AG20443 (cell line): ENCODE measurements at places on chromosomes 5 and 9.

DNA sequence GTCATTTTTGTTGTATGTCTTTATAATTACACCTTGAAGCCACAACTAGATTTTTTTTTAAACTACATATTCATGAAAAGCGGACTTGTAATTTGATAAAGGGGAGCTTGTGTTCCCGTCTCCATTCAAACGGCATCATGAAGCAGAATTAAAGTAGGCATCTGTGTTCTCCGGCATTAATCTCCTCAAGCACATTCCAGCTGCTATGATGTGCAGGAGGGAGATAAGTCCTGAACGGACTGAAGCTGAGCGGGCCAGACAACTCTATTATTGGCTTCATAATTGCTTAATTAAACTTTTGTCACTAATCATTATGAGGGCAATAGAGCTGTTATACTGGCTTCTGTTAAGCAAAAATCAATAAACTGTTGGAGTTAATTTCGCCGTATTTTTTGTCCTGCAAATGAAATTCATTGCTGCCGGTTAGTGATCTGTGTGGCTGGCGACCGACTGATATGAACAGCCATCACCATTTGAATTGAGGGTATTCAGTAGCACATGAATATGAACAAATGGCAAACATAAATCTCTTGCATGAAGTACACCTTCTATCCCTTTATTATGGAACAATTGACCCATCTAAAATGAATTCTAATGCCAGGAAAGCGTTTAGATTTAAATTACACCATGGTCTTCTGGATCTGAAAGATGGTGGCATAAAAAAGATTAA, 408.8 kb upstream of the IRX1 start:
- no peak for DNase-seq

GRCh38 chr9:69502671-69503301, 169.4 kb downstream of the APBA1 start:
- peak; percentile 58 for DNase-seq

DNA sequence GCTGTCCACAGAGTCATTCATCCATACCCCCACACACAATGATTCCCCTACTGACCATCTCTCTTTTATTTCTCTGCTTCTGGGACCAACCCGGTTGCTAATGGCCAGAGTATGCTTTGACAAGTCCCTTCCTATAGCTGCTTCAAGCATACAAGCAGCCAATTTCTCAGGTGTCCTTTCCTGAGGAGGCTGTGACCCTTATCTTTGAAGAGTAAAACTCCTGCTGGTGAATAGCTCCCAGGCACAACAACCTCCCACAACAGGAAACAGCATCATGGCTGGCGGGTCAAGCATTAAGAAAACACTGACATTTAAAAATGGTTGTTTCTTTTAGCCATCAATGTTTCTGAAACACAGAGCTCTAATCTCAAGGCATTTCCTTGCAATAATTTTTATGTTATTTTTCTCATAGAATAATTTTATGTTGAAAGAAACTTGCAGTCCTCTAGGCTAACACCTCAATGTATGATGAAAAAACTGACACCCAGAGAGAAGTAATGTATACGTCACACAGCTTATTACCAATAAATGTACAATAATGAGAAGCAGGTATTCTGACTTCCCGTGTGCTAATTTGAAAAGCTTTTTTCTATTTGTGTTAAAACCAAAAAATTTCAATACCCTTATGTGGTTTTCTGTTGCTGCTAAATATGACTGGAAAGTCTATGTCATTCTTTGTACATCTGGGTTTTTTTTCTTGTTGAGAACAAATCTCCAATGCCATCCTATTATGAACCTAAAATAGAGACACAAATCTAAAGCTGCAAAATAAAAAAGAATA, 7.5 kb upstream of the PAM start:
- DNase-seq: no peak

- DNase-seq: peak; percentile 39
These were observed 11.7 kb upstream of the OR13D1 start for GRCh38 chr9:104682642-104683041.

- DNase-seq: no peak
These were observed 137.9 kb downstream of the SEC61B start for GRCh38 chr9:99360026-99360425.

DNA sequence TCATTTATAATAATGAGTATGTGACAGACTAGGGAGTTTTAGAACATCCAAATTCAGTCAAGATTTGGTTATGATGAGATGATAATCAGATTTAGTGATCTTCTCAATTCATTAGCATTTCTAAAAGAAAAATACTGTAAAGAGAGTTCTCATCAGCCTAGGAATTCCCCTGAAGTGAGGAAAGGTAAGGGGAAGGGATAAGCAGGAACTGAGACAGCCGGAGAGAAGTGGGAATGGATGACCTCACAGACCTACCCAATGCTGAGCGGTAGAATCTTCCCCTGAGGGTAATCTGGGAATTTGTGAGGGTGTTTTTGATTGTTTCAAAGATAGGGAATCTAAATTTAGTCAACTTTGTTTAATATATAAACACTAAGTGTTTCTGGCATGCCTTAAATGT, 16.7 kb upstream of the GPBP1 start:
- DNase-seq: no peak

DNA sequence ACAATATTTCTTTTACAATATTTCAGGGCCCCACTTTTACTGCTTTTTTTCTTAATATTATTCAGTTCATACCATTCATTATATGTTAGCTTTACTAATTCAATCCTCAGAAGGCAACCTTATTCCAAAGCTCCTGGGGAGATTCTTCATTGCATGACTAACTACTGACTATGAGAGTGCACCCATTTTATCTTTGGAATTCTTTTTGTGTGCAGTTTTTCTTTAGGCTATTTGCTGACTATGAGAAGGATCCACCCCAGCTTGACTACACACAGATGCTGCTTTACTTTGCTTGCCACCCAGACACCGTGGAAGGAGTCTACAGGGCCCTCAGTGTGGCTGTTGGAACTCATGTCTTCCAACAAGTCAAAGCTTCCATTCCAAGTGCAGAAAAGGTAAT, 56.9 kb upstream of the IL7R start:
- no peak for DNase-seq

DNA sequence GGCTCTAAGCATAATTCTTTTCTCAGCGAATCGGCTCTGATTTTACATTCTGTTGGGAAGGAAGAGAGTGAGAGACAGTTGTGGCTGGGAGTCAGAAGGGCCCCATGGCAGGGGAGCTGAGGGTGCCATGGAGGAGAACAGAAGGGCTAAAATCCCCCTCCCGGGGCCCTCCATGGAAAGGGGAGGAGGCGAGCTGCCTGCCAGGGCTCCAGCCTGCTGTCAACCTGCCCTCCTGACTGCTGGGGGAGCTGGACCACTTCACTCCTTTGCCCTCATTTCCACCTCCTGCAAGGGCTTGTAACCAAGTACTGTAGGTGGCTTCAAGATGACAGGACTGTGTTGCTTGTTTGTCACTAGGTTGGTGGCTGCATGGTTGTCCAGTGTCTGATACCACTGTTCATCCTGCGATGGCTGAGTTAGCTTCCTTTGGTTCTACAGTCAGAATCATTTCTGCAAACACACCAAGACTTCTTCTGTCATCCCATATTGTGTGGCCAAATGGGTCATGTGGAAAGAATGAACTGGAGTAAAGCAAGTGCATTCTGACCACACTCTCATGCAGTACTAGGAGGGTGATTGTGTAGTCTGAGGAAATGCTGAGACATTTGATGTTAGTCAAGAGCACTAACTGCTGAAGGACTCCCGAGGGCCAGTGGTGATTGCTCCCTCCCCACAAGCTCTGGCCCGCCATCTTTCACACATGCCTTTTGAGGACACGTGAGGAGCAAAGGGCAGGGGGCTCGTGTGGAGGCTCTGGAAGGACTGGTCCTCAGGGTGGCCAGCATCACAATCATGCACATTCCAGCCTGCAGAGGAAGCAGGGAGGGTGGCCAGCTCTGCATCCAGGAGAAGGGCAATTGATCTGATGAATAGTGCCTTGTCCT, 307.2 kb downstream of the GADD45G start:
- peak; percentile 47 for DNase-seq

DNA sequence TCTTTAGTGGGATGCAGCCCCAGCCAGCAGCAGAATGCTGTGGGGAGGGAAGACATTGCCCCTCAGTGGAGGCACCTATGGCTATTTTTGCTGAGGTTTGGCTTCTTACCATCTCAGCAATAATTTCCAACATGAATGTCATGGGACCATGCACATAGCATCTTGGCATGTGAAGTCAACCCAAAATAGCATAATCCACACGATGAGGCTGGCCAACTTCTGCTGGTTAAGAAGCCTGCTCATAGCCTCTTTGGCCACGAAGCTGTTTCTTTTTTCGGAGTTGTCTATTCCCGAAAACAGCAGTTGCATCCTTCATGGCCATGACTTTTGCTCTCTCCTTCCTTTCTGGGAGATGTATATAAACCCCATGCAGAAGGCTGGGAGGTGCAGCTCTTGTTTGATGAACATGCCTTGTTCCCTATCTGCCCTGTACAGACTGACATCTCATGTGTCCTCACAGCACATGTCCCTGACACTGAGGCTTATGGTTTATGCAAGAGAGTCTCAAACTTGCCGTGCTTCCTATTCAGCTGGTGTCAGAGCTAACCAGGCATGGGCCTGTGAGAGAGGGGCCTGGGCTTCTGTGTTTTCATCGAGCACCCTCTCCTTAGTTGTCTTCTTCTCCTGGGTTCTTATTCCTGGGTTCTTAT, 45.3 kb downstream of the SYK start:
- DNase-seq: no peak

DNA sequence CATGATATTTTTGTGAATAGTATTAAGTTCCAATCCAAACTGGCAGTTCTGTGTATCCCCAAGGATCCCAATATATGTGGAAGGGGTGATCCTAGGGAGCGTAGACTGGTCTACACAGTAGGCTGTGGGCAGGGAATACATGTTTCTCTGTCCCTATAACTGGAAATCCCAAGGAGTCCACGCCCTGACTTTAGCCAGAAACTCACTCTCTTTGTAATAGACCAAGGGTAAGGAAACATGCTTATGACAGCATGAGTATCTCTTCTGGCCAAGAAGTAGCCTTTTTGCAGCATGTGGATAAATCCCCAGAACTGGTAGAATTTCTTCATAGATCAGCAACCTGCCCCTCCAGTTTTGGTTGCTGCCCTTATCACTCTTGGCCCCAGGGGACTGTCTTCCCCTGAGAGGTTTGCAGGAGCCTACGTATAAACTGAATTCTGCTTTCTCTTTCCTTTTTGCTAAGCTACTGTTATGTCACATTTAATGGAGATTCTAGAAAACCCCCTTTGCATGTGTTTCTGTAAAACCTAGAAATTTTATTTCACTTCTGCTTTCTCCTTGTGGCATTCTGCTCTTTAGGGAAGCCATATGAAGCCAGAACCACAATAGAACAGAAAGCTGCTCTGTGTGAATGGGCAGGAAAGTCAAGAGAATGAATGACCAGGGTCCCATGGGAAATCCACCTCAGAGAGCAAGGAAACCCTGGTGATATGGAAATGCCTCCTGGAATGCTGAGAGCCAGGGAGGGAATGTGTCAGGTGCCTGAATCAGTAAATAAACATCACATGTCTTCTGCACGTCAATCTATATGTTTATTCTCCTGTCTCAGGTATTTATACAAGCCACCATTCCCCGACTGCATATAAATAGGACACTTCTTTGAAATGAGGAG, 3.5 kb downstream of the IFNA2 start:
- DNase-seq: no peak

- peak; percentile 81 for DNase-seq
These were observed 67.8 kb downstream of the LHX2 start for GRCh38 chr9:124079176-124079925.

- no peak for DNase-seq
These were observed 24.1 kb downstream of the FLT4 start for GRCh38 chr5:180625125-180625790.

- DNase-seq: no peak
These were observed 190.8 kb upstream of the SEMA6A start for GRCh38 chr5:116765441-116765840.

DNA sequence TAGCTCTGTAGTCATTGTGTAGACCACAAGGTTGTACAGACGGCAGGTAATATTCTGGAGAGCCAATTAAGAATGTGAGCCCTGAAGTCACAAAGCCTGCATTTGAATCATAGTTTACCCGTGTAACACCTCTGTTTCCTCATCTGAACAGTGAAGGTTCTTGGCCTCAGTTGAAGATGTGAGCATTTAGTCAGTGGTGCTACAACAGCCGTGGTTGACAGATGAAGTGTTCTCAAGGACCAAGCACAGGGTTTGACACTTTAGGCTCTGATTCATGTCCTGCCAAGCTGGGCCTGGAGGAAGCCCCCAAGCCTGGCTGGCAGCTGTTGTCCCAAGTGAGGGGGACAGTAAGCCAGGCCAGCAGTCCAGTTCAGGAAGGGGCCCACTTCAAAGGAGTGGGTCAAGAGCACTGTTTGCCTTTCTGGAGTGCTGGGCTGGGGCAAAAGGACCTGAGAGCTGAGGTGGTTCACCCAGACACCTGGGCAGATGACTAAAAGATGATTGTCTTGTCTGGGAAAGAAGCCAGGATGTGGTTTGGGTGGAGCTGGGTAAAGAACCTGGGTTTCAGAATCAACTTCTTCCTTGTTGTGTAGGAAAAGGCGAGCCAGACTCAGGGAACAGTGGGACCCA, 20.7 kb downstream of the FAXDC2 start:
- DNase-seq: no peak

DNA sequence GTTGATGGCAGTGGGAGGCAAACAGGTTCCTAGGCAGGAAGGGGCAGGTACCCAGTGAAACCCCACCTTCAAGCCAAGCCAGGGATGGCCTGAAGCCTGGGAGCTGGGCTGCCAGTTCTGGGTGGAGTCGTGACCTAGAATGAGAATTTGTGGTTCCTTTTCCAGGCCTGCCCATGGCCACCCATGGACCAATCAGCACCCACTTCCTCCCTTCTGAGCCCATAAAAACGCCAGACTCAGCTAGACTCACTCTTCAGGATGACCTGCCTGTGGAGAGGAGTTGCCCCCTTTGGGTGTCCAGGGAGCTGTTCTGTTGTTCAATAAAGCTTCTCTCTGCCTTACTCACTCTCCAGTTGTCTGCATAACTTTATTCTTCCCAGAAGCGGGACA, 144.0 kb upstream of the MRPS30 start:
- no peak for DNase-seq

DNA sequence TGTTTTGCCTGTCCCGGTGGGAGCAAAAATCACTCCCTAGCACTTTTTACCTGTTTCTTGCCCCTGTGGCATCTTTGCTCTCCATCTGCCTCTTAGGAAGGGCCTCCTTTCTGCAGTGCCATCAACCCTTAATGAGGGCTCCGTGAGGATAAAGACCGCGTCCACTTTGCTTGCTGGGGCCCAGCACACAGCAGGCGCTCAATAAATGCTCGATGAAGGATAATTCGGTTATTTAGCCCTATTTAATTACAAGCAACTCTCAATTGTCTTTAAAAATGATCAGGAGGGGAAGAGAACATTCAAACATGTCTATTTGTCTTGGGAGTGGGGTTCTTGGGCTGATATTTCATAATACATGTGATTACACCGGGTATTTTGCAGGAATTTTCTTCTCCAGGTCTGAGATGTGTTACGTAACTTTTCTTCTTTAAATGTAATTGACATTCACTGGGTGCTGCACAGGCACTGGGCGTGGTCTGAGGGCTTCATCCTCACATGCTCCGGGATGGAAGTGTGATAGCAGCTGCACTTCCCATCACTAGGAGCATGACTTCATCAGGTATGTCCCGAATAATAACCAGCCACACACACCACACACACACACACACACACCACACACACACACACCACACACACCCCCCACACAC, 19.8 kb upstream of the NTNG2 start:
- no peak for DNase-seq

GRCh38 chr5:58794875-58795274, 212.0 kb downstream of the RAB3C start:
- DNase-seq: no peak
